Fibroblast of lung (primary cell): ENCODE measurements at places on chromosomes 2 and 18. TPM values are rescaled to one million over a fixed set of nuclear protein-coding genes. Genes with fewer than 3 reads are reported as not detected.

Gene TAF1B
- 19.8 and 32.9 TPM in 2 replicates for total RNA-seq

Gene INO80B
- total RNA-seq = 13.0 and 14.9 TPM in 2 replicates

Gene CFAP65
- not detected in 2 replicates for total RNA-seq

Gene HRH4
- total RNA-seq = under 0.01 TPM in 2 replicates

Gene CPS1
- 25.7 and 27.4 TPM in 2 replicates for total RNA-seq

Gene ALPG
- not detected in 2 replicates for total RNA-seq

Gene GDF7
- under 0.01 and 0.33 TPM in 2 replicates for total RNA-seq

Gene RAB6C
- total RNA-seq = not detected in 2 replicates

Gene DSC3
- total RNA-seq = under 0.01 and 0.17 TPM in 2 replicates

Gene ADCYAP1
- total RNA-seq = not detected in 2 replicates
